ENCODE measurements at places on chromosomes 16 and 17. TPM values are rescaled to one million over a fixed set of nuclear protein-coding genes. Genes with fewer than 3 reads are reported as not detected.

DYNC1LI2 gene
- 55.3 TPM for total RNA-seq

ZNF286A gene
- 35.7 TPM for total RNA-seq

NPIPB2 gene
- total RNA-seq = 0.36 TPM

GRCh38 chr16:84606081-84606875 is 11.6 kb downstream of the COTL1 start:
- no peak for DNase-seq

- DNase-seq = no peak
These were observed 174.1 kb downstream of the ZFHX3 start for GRCh38 chr16:72873853-72874252.

GRCh38 chr16:11256661-11257130 is 692 bp upstream of the SOCS1 start:
- no peak for DNase-seq

GRCh38 chr16:15857724-15858560 is 1.1 kb upstream of the MYH11 start:
- no peak for DNase-seq

DNA sequence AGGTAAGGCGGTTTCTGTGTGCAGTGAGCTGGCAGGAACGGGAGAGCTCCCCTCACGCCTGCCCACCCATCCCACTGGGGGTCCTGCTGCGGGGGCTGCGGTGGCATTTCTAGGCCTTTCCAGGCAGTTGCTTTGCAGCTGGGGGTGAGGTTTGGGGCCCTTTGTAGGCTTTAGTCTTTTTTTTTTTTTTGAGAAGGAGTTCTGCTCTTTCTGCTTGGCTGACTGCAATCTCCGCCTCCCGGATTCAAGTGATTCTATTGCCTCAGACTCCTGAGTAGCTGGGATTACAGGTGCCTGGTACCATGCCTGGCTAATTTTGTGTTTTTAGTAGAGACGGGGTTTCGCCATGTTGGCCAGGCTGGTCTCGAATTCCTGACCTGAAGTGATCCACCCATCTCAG is 11.1 kb downstream of the TSC2 start:
- DNase-seq = no peak

DNA sequence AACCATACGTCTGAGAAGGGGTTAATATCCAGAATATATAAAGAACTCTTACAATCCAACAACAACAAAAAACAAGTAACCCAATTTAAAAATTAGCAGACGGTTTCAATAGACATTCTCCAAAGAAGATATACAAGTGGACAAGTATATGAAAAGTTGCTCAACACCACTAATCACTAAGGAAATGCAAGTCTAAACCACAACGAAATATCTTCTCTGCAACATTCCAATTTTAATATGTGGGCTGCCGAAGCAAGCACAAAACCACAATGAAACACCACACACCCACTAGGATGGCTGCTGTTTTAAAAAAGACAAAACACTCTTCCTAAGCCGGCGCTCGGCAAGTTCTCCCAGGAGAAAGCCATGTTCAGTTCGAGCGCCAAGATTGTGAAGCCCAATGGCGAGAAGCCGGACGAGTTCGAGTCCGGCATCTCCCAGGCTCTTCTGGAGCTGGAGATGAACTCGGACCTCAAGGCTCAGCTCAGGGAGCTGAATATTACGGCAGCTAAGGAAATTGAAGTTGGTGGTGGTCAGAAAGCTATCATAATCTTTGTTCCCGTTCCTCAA is 5.9 kb upstream of the SLC13A2 start:
- DNase-seq = no peak

DNA sequence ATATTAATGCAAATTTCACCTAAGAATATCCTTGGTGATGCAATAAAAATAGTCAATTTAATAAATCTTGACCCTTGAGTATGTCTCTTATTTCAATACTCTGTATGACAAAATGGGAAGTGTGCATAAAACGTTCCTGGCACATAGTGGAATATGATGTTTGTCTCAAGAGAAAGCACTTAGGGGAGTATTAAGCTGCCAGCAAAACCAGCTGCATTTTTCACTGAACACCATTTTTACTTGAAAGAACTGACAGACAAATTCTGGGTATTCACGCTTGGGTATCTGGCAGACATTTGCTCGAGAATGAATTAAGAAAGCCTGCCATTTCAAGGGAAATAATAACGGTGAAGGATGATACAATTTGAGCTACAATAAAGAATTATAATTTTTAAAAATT is 364.8 kb downstream of the SOX9 start:
- no peak for DNase-seq

- no peak for DNase-seq
These were observed at the start of gene STAT5B for GRCh38 chr17:42276359-42276608. STAT5B (minus strand) TSS chr17:42276391; CDS start chr17:42232127, 44,264 bp downstream.

All from epithelial cell of proximal tubule (primary cell).